ENCODE measurements at places on chromosomes 16 and 17.

- no peak for DNase-seq
These were observed 13.9 kb downstream of the LRRC37B start for GRCh38 chr17:32020943-32021614.

- DNase-seq = no peak
These were observed 226.8 kb downstream of the CPPED1 start for GRCh38 chr16:12576878-12577277.

DNA sequence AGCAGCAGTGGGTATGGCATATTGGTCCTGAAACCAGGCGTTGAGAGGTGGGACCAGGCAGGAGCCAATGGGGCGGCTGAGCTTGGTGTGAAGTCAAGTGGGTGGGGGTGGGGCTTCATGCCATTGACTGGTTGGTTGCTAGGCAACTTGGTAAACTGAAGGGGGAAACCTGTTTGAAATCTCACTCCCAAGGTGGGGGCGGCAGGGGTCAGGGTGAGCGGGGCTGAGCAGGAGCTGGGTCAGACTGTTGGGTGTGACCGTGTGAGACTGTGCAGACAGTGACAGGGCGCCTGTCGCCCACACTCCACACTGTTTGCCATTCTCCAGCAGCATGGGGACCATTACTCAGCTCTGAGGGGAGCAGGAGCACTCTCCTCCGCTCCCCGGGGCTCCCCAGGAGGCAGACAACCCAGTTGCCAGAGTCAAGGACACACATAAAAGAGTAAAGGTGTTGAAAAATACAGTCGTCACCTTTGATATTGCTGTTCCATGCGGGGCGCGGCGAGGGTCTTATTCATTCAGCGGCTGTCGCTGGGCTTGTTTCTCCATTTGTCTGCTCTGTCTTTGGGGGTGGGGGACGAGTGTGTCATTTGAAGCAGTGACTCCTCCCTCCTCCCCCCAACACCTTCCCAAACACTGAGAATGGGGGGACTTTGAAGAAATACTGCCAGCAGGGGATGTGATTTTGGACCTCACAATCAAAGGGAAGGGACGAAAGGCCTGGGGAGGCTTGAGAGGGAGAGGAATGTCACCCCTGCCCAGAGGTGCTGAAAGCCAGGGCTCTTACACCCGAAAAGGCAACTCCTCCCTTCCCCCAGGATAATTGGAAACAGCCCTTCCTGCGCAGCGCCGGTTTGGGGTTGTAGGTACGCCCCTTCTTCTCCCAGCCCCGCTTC is 1.2 kb upstream of the EFNB3 start:
- DNase-seq = peak; percentile 17

- DNase-seq = no peak
These were observed 215.5 kb upstream of the RPL38 start for GRCh38 chr17:73987845-73988509.

DNA sequence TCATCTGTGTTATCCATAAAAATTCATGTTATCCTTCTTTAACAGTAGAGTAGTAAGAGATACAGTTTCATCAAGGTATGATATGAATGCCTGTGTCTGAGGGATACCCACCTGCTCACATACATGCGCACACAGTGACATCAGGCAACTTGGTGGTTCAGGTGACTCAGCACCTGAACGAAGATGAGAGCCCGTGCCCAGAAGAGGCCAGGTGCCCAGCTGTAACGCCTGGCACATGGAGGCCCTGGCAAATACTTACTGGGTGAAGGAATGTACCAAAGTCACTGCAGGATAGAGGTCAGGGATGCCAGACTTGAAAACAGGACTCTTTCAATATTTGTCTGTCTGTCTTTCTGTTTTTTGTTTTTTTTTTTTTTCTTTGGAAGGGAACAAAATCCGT is 72.6 kb upstream of the LGALS9 start:
- DNase-seq = no peak

Measured in thyroid gland (tissue), 4 donors.